ENCODE measurements at places on chromosomes 6 and 20.
A peak's percentile ranks its signal among the peaks of the same experiment; 100 is the strongest.

DNA sequence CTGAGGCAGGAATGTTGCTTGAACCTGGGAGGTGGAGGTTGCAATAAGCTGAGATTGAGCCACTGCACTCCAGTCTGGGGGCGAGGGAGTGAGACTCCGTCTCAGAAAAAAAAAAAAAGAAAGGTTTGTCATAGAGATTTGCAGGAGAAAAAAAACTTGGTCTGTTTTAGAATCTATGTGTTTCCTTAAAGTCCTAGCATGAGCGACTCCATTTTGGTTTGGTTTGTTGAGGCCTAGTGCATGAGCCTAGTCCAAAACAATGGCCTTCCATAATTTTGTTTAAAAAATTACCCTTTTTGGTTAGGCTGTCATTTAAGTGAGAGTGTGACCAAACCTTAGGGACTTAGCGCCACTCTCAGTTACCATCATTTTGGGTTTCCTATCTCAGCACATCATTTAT is 8.2 kb upstream of the GNMT start:
- no peak for DNase-seq

- DNase-seq, result no peak
These were observed 85.2 kb downstream of the PLEKHG1 start for GRCh38 chr6:150684714-150685459.

GRCh38 chr20:56430461-56430860 is 18.4 kb downstream of the CASS4 start:
- no peak for DNase-seq

DNA sequence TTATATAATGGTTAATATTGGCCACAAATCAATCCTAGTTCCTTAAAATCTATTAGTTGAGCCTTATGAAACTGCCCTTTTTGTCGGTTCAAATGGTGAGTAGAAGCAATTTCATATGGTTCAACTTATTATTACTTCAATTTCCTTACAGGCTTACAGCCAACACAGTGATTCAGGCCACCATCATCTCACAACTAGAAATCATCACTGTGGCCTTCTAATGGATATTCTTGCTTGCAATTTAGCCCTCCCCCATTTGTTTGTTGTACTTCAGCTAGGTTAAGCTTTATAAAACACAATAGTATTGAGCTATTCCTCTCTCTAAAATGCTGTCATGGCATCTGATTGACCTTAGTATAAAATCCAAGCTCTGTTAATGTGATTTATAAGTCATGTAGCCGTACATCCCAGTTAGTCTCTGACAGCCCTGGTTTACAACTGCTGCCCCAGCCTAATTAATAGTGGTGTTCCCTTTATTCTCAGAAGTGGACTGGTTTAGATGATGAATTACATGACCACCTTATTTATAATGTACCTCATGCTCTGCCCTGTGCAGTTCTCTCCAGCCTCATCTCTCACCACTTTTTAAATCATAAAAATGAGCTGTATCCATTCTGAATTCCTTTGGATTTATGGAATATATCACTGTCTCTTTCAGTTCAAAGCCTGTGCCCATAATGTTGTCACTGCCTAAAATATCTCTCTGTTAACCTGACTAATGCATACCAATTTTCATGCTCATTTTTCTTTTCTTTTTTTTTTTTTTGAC is 36.7 kb downstream of the LAMA2 start:
- DNase-seq, result no peak

DNA sequence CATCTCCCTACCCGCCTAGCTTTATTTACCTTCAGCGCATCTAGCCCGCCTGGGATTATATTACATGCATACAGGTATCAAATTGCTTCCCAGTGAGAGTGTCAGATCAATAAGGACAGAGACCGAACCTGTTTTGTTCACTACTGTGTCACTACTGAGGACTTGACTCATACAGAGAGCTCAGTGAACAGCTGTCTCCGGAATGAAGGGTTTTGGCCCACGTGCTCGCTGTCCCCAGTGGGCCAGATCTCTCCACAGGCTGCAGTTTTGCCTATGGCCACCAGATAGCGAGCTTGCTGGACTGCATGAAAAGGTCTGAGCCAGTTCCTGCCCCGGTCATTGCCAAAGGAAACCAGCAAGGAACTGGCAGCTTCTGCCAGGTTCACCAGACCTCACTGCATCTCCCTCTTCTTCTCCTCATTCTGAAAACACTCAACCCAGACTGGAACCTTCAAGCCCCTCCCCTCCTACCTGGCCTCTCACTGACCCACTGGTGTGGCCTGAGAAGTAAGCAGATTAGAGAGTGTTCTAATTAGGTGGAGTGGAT is 150.8 kb downstream of the ZMYND8 start:
- DNase-seq, result peak; percentile 92

DNA sequence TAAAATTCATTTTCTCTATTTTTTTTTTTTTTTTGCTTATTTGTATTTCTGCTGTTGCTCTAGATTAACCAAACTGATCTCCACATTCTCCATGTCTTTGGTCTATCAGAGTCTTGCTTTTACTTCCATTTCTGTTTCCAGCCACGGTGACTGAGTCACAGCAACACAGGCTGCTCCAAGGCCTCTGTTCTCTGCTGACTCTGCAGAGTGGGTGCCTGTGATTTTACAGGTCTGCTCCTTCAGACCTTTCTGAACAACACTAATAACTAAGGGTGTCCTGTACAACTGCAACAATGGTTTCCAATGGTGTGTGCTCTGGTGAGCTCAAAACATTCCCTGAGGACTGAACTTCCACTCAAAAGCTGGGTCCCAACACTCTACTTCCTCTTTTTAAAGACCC is 102.3 kb upstream of the BMP2 start:
- no peak for DNase-seq

DNA sequence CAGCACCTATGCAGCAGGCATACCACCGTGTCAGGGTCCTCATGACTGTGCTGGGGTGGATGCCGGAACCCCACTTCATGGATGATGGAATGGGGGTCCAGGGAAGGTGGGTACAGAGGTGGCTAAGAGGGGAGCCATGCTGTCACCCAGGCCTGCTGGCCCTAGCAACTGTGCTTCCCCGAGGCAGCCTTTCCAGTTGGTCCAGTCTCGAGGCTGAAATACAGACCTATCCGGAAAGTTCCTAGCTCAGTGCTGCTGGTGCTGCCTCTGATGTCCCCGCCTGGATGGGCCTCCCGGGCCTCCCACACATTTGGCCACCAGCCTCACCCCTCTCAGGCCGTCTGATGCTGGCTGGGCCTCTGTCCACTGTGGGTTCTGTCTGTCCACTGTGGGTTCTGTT is 17.4 kb downstream of the SIRPA start:
- no peak for DNase-seq

DNA sequence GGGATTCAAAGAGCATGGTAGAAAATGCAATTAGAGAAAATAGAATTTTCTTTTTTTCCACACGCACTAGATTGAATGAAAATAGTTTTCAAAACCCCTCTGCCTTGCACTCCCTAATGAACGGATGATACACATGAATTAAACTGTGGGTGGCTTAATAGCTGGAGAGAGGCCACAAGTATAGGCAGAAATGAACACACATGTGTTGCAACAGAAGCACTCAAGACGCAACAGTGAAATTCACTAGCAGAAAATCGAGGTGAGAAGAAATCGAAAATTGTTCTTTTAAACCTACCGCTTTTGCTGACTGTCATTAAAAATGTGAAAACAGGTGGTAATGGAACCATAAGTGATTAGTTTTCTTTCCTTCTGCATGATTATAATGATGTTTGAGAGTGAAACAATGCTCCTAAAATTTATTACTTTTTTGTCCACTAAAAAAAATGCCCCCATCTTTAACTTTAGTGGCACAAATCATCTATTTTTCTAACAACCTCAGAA is 80.1 kb upstream of the SHLD1 start:
- DNase-seq, result no peak

GRCh38 chr20:53883098-53883911 is 187.1 kb downstream of the BCAS1 start:
- DNase-seq, result no peak

DNA sequence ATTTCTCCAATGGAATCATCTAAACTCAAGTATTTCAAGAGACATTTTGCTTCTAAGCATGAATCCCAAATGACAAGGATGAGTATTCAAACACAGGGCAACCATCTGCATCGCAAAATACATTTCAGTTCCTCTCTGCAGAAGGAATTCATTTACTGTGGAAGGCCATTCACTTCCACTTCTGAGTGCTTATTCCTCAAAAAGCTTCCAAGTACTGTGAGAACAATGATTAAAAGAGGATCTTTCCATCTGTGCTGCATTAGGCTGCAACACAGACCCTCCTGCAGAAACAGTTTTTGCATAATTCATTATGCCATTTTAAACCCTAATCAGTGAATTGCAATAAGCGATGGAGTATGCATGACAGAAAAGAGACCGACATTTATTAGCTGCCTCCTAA is 52.5 kb downstream of the ARHGAP18 start:
- no peak for DNase-seq

DNA sequence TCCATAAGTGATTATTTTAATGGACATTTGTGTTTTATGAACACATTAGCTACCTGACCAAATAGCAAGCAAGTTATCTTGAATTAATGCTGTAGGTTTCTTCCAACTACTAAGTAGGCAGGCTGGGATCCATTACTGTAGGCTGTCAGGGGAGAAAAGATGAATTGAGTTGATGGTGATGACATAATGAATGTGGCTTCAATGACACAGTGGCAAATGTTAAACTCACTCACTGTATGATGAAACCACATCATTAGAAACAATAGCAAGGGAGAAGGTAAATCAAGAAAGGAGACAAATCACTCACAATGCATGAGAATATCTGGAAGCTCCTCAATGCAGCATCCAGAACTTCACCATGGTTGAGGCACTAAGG is 529.7 kb upstream of the CITED2 start:
- DNase-seq, result no peak

GRCh38 chr6:106064142-106064541 is 22.0 kb upstream of the PRDM1 start:
- DNase-seq, result no peak

- no peak for DNase-seq
These were observed 63.8 kb downstream of the UBR2 start for GRCh38 chr6:42627674-42628073.

DNA sequence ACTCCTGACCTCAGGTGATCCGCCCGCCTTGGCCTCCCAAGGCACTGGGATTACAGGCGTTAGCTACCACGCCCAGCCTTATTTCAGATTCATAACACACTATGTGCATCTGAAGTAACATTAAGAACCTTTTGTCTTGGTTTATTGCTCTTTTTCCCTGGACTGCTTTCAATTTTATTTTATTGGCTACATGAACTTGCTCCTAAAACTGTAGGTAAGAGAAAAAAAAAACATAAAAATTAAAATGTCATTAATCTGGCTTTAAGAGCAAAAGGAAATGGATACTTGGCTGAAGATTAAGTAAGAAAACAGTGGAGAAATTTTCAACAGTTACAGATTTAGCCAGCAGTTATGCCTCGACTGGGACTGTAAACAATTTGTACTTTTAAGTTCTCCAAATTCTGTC is 62.5 kb downstream of the GJA1 start:
- no peak for DNase-seq

- peak; percentile 70 for DNase-seq
These were observed 5.1 kb downstream of the RING1 start for GRCh38 chr6:33213166-33213988.

GRCh38 chr6:11964729-11965335 is 47.3 kb upstream of the HIVEP1 start:
- DNase-seq, result no peak

- no peak for DNase-seq
These were observed 238.2 kb upstream of the PRND start for GRCh38 chr20:4483486-4483885.

DNA sequence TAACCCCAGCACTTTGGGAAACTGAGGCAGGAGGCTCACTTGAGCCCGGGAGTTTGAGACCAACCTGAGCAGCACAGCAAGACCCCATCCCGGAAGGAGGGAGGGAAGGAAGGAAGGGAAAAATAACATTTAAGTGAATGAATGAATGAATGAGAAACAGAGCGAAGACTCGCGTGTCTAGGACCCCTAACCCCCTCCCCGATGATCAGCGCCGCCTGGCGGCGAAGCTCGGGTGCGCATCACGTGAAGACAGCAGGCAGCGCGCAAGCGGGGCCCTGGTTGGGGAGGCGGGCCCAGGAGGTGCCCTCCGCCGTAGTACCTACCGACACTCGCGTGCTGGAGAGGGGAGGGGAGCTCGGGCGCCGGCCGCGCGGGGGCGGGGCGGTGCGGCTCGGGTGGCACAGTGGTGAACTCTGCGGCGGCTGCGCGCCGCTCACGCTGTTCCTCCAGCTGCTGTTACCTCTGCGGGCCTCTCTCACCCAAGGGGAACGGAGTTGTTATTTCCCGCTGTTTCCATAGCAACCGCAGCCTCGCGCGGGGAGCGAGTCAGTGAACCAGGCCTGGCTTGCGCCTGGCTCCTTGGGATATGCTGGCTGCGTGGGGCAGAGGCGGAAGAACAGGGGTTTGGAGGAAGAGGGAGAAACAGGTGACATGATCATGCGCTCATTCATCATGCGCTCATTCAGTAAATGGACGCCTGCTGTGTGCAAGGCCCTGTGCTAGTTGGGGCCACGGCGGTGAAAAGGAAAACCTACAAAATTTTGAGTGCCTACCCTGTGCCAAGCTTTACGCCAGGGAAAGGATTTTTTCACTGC is 2.0 kb upstream of the DCDC2 start:
- DNase-seq, result peak; percentile 81

- no peak for DNase-seq
These were observed 9.1 kb downstream of the MAP3K4 start for GRCh38 chr6:161000632-161001031.

DNA sequence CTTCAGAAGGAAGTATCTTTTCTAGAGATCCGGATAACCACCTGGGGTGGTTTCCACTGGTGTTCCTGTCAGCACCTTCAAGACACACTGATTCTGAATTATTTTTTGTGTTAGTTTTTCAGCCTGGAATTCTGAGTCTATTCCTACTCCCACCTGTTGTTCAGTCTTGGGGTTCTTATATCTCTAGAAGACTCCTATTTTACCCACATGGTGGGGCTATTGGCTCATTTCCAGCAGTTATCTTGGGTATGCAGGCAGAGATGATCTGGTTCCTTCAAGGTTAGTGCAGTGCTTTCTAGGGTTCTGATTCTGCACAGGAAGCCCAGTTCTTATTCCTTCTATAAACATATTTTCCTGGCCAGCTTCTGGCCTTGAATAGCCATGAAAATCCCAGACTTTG is 175.6 kb upstream of the PDE7B start:
- DNase-seq, result no peak

DNA sequence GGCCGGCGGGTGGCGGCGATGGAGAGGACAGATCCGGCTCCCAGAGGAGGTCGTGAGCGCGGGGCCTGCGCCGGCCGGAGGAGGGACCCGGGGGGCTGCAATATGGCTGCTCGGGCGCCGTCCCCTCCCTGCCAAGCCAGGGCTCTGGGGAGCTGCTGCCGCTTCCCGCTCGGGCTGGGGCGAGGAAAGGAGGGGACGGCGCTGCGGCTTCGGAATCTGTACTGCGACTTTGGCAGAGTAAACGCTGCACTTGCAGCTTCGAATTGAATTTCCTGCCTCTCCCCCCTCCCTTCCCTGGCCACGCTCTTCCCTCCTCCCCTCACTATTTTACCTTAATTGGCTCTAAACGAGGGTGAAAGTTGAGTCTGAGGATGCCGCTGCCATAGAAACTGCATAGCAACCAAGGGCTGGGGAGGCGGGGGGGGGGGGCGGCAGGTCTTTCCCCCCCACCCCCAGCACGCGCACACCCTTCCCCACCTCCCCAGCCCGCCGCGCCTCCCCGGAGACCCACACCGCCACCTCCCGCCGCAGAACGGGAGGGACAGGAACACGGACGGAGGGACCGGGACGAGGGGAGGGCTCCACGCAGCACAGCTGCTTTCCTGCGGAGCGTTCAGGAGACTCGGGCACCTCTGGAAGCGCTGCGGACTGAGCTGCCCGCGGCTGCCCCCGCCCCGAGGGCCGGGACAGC is 93.9 kb downstream of the RNASET2 start:
- DNase-seq, result no peak

All from sciatic nerve (tissue), 2 donors.